Stimulated activated CD8-positive, alpha-beta memory T cell treated with anti-CD3 and anti-CD28 coated beads, Interleukin-4, amount 100 ng/mL, for 48 hours (primary cell): ENCODE measurements at places on chromosomes 7 and 10.

GRCh38 chr7:47720141-47720906, 138.4 kb upstream of the TNS3 start:
- no peak for DNase-seq

GRCh38 chr7:101511965-101512364, 117.1 kb downstream of the MYL10 start:
- DNase-seq, result no peak

GRCh38 chr10:113035732-113036312, 85.8 kb downstream of the TCF7L2 start:
- DNase-seq, result no peak

GRCh38 chr7:153454306-153454705, 597.9 kb upstream of the DPP6 start:
- DNase-seq, result no peak

GRCh38 chr7:117163101-117163500, 159.8 kb downstream of the WNT2 start:
- no peak for DNase-seq

GRCh38 chr10:103295374-103296015, 18.6 kb downstream of the INA start:
- DNase-seq, result no peak

- no peak for DNase-seq
These were observed 258.8 kb downstream of the THSD7A start for GRCh38 chr7:11573128-11573750.

DNA sequence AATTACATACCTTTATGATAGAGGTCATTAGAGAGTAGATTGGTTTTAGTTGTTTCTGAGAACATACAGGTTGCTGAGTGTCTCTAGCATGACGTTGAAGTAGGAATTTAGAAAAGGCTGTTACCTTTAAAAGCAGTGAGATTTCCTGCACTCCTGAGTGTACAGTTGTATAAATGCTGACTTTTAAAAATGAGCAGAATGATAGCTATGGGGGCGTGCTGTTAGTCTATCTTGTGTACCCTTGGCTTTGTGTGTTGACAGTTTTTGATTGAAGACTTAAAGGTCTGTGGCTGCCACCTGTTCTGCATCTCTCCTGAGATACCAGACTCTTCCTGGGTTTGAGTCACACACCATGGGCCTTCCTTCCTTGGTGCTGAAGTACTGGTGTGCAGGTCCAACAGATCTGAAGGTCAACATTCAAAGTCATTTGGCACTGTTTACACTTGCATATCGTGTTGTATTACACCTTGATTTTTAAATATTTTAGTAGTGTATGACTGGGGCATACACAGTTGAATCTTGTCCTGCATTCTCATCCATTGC, 23.8 kb downstream of the DNAJB6 start:
- DNase-seq, result no peak

DNA sequence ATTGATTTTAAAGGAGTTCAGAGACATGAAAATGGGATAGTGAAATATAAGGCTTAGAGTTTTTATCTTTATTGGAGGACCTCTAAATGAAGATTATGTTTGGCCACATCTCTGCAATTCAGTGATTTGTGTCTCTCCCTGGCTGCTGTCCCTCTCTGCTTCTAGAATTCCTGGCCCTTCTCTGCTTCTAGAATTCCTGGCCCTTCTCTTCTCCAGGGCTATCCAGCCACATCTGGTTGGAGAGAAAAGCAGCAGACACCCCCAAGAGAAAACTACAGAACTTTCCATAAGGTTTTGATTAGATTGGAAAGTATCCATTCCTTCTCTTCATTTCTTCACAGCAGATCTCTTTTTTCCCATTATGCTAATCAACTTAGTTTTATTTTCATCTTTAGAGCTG, 135.5 kb downstream of the NPY start:
- DNase-seq, result no peak

DNA sequence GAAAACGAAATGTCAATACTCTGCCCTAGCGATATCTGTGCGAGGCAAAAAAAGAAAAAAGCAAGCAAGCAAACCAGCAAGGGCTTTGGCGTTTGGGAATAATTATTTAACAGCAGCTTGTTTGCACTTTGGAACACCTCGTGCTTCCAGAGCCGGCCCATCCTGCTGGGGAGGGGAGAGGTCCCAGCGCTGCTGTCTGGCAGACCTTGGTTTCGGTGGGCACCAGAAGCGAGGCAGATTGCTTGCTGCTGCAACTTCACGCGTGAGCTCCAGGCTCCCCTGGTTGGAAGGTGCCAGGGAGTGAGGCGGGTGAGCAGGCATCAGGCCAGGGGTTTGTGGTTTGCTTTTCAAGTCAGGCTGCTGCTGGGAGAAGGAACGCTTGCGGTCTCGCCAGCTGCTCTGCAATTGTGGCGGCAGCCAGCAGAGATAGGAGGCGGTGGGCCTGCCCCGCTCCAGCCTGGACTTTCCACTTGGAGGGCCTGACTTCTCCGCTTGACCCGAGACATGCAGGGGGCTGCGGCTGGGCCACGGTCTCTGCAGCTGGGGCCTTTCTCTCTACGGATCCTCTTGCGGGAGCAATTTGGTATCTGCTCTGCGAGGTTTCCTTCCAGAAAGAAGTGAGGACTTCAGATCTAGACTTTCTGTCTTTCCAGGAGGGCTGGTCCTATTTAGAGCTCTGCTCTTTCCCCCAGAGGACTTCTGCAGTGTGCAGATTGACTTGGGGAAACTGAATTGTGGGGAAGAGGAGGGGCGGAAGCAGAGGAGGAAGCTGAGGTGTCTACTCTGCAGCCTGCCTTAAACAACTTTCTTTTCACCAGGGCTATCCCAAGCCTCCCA, 131.4 kb downstream of the PRPF18 start:
- peak; percentile 47 for DNase-seq

- no peak for DNase-seq
These were observed 234.3 kb downstream of the SH2D4B start for GRCh38 chr10:80771902-80772555.

DNA sequence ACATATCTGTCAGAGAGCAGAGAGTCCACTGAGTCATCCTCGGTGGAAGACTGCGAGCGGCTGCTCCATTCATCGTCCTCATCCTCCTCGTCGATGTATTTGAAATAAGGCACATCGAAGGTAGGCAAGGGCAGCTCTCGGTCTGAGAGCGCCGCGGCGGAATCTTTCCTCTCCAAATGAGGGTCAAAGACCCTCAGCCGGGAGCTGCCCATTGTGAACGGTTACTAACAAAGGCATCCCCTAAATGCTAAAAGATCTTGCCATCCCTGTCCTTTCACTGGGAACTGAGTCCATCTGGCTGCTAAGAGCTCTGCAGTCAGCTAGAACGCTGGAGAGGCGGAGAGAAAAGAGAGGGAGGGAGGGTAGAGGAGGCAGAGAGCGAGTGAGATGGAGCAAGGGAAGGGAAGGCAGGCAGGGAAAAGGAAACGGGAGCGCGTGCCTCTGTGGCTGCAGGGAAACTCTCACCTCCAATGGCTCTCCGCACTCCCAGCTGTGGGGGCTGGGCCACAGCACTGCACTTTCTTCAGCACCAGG, 163.4 kb downstream of the RAPGEF5 start:
- no peak for DNase-seq

- no peak for DNase-seq
These were observed 46.9 kb downstream of the MINDY3 start for GRCh38 chr10:15813415-15813814.

GRCh38 chr7:140557809-140558518, 78.7 kb upstream of the MKRN1 start:
- no peak for DNase-seq

- no peak for DNase-seq
These were observed 349.2 kb upstream of the PRKCQ start for GRCh38 chr10:6929148-6929830.

- DNase-seq, result no peak
These were observed 218.2 kb downstream of the RELN start for GRCh38 chr7:103771294-103771693.
